ENCODE measurements at places on chromosomes 11 and 22. TPM values are rescaled to one million over a fixed set of nuclear protein-coding genes. Genes with fewer than 3 reads are reported as not detected.

The TBX10 gene
- total RNA-seq: not detected

The SLC22A25 gene
- total RNA-seq: not detected

The DDB1 gene
- total RNA-seq: 223 TPM

The HPX gene
- total RNA-seq: 0.82 TPM

The ME3 gene
- 110 TPM for total RNA-seq

The TUBA8 gene
- total RNA-seq: 2.9 TPM

The TPBGL gene
- total RNA-seq: not detected

The ROBO3 gene
- total RNA-seq: 10.2 TPM
